ENCODE measurements at places on chromosomes 16 and 17.

- DNase-seq = peak; percentile 78
These were observed at the start of gene RAB26 for GRCh38 chr16:2147981-2148671. TSS of gene RAB26 (plus strand) at chr16:2148625. CDS start at chr16:2148784, 159 bp downstream.

GRCh38 chr17:73096211-73096610 is 3.7 kb upstream of the SLC39A11 start:
- no peak for DNase-seq

DNA sequence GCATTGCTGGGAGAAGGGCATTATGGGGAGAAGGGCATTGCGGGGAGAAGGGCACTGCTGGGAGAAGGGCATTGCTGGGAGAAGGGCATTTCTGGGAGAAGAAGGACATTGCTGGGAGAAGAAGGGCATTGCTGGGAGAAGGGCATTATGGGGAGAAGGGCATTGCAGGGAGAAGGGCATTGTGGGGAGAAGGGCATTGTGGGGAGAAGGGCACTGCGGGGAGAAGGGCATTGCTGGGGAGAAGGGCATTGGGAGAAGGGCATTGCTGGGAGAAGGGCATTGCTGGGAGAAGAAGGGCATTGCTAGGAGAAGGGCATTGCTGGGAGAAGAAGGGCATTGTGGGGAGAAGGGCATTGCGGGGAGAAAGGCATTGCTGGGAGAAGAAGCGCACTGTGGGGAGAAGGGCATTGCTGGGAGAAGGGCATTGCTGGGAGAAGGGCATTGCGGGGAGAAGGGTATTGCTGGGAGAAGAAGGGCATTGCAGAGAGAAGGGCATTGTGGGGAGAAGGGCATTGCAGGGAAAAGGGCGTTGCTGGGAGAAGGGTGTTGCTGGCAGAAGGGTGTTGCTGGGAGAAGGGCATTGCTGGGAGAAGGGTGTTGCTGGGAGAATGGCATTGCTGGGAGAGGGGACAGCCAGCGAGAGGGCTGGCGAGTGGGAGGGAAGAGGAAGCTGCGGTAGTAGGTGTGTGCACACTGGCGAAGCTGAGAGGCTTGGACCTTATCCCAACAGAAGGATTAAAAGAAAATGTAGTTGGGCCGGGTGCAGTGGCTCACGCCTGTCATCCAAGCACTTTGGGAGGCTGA is 4.6 kb upstream of the PYDC1 start:
- no peak for DNase-seq

DNA sequence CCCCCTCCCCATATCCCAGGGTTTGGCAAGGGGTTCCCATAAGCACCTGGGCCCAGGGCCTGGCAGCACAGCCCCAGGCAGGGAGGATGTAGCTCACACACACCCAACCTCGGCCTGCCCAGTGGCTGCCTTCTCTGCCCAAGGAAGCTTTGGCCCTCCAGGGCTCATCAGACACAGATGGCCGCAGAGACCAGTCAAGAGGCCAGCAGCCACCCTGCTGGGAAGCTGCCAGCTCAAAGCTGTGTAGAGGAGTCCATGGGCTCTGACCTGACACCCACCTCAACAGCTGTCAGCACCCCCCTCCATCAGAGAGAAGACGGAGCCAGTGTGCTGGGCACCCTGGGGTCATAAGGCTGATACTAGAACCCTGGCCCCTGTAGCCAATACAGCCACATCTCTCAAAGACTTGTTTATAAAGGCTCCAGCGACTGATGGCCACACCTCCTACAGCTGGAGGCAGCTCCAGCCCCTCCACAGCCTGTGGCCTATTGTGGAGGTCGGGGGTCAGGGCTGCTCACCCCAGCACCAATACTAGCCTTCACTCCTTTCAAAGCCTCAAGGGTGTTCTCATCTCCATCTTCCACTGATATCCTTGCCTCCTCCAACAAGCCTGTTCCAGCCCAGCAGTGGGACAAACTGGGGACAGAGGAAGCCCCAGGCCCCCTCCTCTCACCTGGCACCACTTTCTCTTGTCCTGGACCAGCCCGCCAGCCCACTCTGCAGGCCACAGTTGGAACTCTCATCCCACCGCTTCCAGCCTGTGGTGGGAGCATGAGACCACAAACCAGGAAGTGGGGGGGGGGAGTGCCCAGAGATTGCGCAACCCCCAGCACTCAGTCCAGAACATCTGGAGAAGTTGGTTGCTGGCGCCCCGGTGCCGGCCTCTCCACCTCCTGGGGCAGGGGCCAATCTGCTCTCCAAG is 2.2 kb upstream of the MPG start:
- DNase-seq = peak; percentile 71

GRCh38 chr17:28346199-28346580 is 10.6 kb downstream of the TNFAIP1 start:
- DNase-seq = no peak

DNA sequence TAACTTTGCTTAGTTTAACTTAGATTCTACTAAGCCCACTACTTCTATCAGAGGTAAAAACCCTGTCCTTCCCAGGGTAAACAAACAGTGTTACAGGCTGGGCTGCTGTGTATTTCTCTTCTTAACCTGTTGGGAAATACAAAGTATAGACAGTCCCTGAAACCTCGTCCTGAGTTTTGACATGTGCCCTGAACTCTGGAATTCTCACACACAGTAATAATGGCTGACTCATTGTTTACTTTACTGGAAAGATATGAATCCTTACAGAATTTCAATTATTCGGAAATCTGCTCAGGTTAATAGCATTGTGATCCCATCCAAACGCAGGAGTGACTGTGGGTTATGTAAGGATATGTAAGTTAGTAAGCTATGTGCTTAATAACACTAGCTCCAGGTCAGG is 199.1 kb downstream of the TMEM114 start:
- no peak for DNase-seq

DNA sequence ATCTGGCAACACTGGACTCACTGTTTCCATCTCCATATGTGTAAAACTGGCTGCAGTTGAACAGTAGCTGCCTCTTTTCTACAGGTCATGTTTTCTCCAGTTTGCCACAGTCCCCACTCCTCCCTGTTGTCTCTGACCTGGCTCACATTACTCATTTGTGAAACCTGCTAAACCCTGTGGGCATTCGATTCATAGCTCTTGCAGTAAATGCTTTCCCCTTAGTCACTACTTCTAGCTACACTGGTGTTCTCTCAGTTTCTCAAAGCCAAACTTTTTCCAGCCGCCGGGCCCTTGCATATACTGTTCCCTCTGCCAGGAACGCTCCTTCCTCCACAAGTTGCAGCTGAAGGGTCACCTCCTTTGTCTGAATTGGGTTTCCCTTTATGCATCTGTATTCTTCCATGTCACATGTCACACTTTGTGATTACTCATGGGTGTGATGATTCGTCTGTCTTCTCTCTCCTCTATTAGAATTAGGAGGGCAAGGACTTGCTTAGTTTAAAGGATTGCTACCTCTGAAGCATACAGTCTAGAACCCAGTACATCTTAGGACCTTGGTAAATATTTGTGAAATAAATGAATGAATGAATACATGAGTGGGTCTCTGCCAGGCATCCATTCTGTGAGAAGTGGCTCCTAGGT is 15.0 kb upstream of the MT4 start:
- no peak for DNase-seq

GRCh38 chr16:11563493-11564040 is 23.2 kb downstream of the LITAF start:
- DNase-seq = no peak

GRCh38 chr17:33567223-33567622 is 274.1 kb upstream of the ASIC2 start:
- no peak for DNase-seq

GRCh38 chr17:62187681-62188080 is 122.6 kb upstream of the MED13 start:
- DNase-seq = no peak

DNA sequence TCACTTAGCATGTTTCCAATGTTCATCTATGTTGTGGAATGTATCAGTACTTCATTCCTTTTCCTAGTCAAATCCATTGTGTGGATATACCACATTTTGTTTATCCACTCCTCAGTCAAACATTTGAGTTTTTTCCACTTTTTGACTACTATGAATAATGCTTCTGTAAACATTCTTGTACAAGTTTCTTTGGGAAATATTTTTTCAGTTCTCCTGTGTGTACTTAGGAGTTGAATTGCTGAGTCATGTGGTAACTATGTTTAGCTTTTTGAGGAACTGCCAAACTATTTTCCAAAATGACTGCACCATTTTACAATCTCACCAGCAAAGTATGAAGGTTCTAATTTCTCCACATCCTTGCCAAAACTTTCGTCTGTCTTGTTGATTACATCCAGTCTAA is 223.7 kb upstream of the AXIN2 start:
- peak; percentile 9 for DNase-seq

DNA sequence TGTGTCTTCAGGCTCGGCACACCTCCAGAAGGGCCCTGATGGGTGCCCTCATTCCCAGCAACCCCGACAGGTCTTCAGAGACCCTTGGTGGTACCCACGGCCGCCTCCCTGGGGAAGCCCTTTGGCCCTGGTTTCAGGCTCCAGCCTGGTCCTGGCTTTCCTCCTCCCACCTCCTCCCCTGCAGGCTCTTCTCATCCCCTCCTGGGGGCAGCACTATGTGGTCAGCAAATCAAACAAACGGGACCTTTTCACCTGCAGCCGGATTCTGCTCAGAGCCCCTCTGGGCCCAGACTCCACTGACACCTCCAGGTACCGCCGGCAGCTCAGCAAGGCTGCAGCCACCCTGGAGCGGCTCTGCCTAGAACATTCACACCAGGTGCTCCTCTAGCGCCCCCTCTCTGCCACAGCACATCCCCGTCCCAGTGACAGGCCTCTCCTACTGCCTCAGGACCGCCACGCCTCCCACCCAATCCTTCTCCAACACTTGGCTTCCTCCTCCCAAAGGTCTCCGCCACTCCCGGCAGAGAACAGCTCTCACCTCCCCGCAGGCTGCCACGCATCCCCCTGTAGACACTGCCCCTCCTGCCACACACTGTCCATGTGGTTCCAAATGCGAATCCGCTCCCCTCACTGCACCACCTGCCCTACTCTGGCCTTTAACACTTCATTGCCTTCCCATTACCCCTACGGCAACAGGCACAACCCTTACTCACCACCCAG is 12.0 kb downstream of the CORO7 start:
- DNase-seq = peak; percentile 66

- peak; percentile 99 for DNase-seq
These were observed at the start of the genes ACOX1 and TEN1 for GRCh38 chr17:75978938-75979704. TSS of gene ACOX1 (minus strand) at chr17:75979166. CDS start at chr17:75979073, 93 bp downstream. TSS of gene TEN1 (plus strand) at chr17:75979240. CDS start at chr17:75986193, 6,953 bp downstream.

DNA sequence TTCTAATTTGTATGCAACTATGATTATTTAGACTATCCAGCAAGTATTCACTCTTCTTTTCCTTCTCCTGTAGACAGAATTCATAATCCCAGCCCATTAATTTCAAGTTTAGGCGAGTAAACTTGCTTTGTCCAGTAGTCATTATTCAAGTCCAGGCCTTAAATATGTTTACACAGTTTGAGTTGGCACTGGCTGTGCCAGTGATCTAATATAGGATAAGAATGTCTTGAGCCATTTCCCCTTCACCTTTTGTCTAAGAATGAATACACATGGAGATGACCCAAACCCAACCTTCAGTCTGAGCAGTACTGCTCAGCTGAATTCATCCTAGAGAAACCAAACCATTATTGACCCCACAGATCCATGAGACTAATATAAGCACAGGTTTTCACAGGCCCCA is 930.4 kb upstream of the CDH8 start:
- no peak for DNase-seq

DNA sequence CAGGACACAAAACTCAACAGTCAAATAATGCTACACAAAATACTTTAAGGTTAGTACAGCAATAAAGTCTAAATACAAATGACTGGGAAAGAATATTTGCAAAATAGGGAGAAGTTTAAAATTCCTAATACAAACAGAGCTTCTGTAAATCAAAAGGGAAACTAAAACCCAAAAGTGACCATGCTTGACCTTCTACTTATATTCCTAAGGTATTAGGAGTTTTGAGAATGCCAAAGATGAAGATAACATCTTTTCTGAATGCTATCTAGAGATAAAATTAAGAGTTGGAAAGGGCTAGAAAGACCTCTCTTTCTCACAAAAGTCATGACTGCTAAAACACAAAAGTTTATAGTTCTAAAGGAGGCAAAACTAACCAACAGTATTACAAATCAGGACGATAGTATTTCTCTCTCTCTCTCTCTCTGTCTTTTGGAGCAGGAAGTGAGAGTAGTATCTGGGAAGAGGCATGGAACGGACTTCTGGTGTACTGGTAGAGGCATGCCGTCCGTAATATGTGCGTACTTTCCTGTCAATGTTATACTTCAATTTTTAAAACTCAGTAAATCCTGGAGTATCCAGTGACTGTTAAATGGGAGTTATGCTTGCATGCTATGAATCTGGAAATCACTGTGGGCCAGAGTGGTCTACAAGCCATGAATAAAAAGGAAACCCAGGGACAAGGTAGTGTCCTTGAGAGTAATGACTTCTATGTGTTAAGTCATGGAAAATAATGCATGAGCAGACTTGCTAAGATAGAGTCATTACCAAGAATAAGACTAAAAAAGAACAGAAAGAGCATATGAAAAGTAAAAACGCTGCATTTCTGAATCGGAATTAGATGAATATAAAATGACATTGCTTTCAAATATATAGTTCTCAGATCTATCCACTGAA is 49.7 kb upstream of the ANKFY1 start:
- DNase-seq = no peak

DNA sequence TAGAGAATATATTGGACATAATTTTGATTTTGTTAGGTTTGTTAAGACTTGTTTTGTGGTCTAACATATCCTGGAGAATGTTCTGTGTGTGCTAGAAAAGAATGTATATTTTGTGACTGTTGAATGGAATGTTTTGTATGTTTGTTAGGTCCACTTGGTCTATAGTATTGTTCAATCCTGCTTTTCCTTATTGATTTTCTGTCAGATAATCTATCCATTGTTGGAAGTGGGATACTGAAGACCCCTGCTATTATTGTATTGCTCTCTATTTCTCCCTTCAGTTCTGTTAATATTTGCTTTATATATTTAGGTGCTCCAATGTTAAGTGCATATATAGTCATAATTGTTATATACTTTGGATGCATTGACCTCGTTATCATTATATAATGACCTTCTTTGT is 33.0 kb upstream of the NKD1 start:
- DNase-seq = no peak

- peak; percentile 57 for DNase-seq
These were observed 362.6 kb downstream of the CNTNAP4 start for GRCh38 chr16:76639685-76640289.

DNA sequence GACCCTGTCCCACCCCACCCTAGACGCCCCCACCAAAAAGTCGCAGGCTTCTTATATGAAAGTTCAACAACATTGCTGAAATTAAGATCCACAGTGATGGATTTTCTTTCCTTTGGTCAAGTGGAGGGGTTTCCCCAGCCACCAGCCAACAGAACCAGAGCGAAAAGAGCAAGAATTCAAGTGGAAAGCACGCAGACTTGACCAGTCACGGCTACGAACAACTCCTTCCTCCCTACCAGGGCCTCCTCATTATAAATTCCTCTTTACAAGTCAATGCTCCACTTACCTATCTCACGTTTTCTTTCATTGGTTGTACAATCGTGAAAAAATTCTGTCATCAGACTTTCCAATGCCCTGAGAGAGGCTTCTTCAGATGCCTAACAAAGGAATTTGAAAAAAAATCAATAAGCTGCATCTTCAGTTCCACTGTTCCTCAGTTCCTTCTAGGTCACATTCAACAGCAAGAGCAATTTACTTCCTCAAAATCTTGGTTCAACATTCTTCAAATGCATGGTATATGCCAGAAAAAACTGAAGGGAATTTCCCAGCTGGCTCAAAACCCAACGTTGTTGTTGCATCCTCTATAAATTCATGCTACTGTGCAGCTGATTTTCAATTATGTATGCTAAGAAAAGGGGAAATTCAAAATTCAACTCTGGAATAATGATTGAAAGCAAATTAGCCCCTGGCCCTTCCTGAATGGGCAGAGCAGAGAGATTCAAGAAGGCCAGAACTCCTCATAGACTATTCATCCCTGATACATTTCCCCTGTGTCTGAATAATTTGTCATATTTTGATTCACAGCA is 30.9 kb downstream of the XPO6 start:
- DNase-seq = no peak

GRCh38 chr16:2753733-2754020 is 1.2 kb downstream of the SRRM2 start:
- DNase-seq = no peak

Measured in cerebellar cortex (tissue), 1 donor.